ENCODE measurements at places on chromosomes 5 and 9.

- DNase-seq = peak; percentile 19
These were observed 30.2 kb downstream of the SREK1 start for GRCh38 chr5:66174338-66174737.

- DNase-seq = peak; percentile 85
These were observed 284.3 kb downstream of the ARHGAP26 start for GRCh38 chr5:143054480-143054941.

- no peak for DNase-seq
These were observed 1505.2 kb upstream of the CDH9 start for GRCh38 chr5:28543473-28544098.

DNA sequence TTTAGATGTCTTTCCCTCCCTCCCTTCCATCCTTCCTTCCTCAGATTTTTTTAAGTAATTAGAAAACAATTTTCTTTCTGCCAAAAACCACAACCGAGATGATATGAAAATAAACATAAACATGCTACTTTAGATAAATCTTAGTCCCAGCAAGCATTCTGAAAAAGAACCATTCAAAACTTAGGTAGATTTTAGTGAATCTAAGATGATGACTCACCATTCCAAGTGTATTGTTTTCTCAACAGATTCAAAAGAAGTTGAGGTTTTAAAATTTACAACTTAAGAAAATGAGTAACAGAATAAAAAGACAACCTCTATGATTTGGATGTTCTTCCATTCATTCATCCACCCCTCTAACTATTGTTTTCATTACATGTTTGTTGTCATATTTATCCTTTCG, 465.1 kb downstream of the PDE4D start:
- no peak for DNase-seq

GRCh38 chr5:74833537-74834266, 32.5 kb downstream of the FAM169A start:
- DNase-seq = no peak

GRCh38 chr5:169416583-169417196, 115.8 kb upstream of the SLIT3 start:
- no peak for DNase-seq

DNA sequence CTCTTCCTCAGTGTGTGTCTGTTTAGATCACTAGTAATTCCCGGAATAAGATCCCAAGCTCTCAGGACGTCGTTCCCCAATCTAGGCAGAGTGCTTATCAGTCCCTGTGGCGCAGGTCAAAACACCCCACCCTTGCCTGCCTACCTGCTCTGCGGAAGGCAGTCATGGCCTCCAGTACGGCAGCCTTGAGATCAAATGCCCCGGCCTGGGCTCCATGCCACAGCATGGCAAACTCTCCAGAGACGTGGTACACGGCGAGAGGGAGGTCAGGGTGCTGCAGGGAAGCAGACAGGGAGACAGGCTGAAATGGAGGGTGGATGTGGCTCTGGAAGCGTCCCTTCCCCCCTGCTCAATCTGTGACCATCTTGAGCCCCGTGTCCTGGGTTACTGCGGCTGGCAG, 12.0 kb upstream of the HDHD3 start:
- no peak for DNase-seq

- no peak for DNase-seq
These were observed 301.0 kb upstream of the PCSK5 start for GRCh38 chr9:75589497-75589896.

GRCh38 chr5:53874409-53874808, 314.0 kb downstream of the NDUFS4 start:
- DNase-seq = peak; percentile 31

DNA sequence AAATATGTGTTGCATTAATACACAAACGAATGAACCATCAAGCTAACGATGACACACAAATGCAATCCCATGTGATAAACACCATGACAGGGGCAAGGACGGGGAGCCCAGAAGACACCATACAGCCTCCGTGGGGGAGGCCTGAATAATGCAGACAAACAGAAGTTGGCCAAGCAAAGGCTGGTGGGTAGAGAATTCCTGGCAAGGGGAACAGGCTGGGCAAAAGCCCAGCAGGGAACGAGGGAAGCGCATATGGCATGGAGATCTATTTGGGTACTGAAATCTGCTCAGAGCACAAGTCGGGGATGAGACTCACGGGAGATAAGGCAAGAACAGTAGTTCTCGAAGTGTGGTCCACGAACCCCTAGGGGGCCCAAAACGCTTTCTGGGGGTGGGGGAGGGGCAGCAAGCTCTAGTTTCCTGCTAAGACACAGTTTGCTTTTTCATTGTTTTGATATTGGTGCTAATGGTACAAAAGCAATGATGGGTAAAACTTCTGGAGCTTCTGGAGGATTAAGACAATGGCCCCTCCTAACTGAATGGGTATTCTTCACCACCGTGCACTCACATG, 42.9 kb upstream of the FBXW11 start:
- DNase-seq = no peak
